ENCODE measurements at places on chromosomes 6 and 20.

GRCh38 chr6:45552536-45552935 is 174.8 kb upstream of the SUPT3H start:
- DNase-seq: no peak

DNA sequence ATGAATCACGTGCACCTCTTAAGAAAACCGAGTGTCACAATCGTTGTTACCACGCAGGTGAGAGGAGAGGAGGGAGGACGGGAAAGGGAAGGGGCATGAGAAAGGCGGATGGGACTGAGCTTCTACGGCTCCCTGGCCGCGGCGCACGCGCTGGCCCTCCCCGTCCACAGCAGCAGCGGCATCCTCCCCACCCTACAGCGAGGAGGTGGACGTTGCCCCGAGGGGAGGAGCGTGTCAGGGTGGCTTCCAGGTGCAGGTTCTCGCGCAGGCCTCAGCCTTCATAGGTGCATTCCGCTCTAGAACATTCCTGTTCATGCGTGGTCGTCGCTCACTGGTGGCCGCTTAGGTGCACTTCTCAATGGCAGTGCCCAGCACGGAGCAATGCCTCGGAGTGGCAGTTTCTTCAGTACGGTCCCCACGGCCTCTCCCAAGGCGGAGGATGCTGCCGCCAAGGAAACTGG is 29.7 kb upstream of the AFDN start:
- DNase-seq: no peak

- no peak for DNase-seq
These were observed 1309.0 kb downstream of the EPHA7 start for GRCh38 chr6:92110403-92110802.

- DNase-seq: no peak
These were observed 79.3 kb upstream of the SHLD1 start for GRCh38 chr20:5670874-5671273.

- no peak for DNase-seq
These were observed 128.4 kb downstream of the KLHL32 start for GRCh38 chr6:97052896-97053295.

GRCh38 chr6:36187446-36187845 is 9.1 kb upstream of the BRPF3 start:
- DNase-seq: no peak

GRCh38 chr6:28807682-28808280 is 116.0 kb downstream of the TRIM27 start:
- DNase-seq: no peak

GRCh38 chr20:39691151-39691862 is 729.2 kb downstream of the DHX35 start:
- DNase-seq: no peak

GRCh38 chr6:141867767-141868166 is 265.0 kb upstream of the GJE1 start:
- DNase-seq: no peak

- DNase-seq: no peak
These were observed 97.8 kb downstream of the PACRG start for GRCh38 chr6:162825597-162825996.

DNA sequence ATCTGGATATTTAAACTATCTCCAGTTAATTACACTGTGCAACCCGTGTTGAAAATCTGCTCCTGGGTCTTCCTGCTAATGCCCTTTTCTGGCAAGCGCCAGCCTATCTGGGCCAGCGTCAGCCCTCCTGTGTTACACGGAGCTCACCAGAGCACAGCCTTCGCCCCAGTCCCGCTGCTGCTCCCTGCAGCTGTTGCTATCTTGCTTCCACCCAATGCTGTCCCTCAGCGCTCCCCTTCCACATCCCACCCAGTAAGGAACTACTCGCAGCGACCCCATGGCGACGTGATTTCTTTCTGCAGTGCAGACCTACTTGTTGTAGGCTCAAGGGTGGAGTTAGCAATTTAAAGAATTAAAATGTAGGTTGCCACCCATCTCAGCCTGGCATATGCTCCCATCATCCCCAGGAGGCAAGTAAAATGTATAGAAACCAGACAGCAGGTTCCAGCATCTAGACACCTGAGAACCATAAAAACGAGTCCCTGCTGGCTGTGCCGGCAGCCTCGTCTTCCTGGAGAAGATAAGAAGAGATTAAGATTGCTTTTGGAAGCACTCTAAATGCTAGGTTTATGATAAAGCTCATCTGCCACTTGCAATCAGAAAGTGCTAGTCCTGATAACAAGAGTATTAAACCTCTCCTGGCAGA is 254.3 kb upstream of the FOXQ1 start:
- no peak for DNase-seq

DNA sequence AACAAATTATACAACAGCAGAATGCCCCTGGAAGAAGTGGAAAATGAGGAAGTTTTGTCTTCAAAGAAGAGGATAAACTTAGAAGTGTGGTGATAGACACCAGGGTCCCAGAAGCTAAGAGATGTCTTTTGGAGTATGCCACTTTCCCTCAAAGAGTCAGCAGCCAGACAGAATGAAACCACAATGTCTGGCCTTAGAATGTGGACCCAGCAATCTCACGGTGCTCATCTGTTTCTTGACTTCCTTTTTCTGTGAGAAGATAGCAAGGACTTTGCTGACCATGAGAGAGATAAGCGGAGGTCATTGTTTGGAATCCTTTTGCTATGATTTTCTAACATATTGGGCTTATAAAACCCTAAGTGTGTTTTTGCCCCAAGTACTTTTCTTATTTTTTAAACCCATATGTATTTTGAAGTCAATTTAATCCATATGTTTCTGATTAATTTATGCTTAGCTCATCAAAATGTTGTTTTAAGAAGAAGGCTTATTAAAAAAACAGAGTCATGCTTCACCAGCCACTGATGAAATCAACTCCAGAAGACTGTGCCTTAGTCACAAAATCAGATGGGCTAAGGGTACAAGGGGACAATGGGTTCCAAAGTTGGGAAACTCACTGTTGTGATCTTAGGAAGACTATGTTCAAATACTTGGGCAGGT is 451.2 kb upstream of the JAG1 start:
- DNase-seq: no peak

Measured in NCI-H1417 treated with DMSO at 0.1 percent for 48 hours (cell line).